Stimulated activated CD4-positive, alpha-beta T cell treated with anti-CD3 and anti-CD28 coated beads, Interleukin-2, amount 100 ng/mL, for 48 hours (primary cell): ENCODE measurements at places on chromosomes 3 and 15.

DNA sequence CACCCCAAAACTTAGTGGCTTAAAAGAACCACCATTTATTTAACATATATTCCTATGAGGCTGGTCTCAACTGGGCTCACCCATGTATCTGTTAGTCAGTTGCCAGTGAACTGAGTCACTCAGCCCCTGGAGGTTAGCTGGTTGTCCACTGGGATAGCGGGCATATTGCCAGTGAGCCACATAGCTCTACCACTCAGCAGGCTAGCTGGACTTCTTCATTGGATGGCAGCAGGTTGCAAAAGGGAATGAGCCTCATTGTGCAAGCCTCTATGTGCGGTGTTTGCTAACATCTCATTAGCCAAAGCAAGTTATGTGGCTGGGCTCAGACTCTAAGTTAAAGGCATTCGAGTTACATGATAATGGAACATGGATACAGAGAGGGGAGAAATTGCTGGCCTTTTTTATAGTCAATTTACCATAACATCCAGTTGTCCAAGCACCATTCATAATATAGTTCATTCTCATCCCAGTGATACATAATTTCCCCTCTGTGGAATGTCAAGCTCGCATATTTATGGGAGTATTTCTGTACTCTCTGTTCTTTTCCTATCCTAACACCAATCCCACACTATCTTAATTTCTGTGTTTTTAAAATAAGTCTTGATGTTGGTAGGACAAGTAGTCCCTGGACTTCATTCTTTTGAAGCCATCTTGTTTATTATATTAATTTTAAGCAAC lies 8.7 kb downstream of the BTD start:
- DNase-seq, result no peak

DNA sequence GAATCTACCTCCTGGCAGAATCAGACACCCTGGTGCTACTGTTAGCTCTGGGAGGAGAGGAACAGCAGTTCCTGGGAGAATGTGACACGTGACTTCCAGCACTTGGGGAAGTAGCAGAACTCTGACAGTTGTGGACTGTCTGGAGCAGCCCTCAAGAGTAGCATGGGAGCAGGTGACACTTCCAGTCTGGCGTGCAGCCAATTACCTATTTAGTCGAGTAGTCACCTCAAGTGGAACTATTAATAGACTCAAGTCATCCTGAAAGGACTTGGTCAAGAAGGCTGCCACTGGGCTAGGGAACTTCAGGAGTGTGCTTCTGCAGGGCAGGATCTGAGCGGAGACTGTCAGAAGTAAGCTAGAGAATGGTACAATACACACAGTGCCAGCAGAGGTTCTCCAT lies 62.3 kb downstream of the MTHFS start:
- no peak for DNase-seq

DNA sequence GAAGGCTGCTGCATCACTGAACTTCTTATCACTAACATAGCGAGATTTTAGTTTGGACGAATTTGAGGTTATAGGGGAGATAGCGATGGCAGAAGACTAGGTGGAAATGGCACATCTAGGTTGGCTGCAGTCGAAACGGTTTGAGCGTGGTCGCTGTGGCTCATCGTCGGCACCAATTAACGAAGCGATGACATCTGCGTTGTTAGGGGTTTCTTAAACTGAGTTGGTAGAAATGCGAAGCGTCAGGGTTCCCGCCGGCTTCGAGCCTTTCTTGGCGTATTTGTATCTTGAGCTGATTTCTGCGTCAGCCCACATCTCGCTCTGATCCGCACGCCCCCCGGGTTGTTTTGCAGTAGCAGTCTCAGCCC lies 319 bp downstream of the LNP1 start:
- peak; percentile 31 for DNase-seq

DNA sequence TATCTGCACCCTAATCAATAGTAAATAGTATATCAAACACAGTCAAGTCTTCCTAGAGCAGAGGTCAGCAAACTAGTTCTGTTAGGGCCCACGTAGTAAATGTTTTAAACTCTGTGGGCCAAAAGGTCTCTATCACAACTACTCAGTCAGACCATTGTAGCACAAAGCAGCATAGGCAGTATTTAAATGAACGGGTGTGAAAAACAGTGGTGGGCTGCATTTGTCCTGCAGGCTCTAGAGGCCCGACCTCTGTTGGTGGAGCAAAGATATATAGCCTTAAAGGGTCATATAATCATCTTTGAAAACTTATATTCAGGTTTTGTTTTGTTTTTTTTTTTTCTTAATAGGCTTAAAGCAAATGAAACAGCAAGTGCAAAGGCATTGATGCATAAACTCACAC lies 326.4 kb upstream of the TRIM42 start:
- no peak for DNase-seq

DNA sequence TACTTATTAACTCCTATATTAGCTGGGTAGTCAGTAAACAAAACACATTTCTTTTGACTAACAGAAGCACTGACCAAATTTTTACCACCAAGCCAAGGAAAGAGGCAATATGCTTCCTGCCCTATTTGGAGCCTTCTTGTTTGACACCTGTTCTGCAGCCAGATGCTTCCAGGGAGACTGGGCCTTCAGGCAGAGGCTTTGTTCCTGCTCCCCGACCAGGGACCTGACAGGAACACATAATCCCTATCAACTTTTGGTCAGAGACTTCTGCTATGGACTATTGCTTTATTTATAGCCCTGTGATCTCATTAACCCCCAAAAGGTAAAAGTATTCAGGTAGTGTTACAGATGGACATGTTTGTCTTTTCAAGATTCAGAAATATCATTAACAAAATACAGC lies 541.3 kb downstream of the NTRK3 start:
- DNase-seq, result no peak

DNA sequence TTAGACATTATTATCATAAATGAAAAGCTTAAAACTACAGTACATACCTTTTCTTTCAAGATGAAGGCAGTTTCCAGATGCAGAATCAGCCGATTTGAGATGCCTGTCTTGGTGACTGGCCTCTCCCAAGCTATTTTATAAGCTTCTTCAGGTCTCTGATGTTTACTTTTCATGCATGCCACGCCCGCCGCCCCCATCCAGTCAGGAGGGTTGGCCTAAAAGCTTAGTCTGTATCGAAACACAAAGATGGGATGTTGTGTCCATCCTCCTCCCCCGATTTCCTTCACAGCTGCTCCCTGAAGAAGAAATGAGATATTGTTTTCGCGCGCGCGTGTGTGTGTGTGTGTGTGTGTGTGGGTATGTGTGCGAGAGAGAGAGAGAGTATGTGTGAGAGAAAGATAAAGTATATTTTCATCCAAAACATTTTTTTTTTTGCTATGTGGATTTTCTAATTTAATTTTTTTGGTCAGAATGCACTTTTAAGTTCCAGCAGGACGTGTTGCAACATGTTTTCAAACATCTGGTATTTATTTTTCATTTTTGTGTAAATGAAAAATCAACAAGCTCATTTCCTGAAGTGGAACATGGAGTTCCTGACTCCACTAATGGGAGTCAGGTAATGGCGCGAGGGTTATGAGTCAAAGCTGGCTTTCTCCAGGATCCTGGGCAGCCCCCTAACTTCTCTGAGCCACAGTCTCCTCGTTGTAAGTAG lies at the start of gene APOD:
APOD (minus strand) TSS at position 110 of the 712 bp plus-strand sequence. CDS start 4,479 bp downstream, outside the sequence.
- DNase-seq, result no peak

- no peak for DNase-seq
Observed at GRCh38 chr15:25268166-25268565, 170.7 kb downstream of the UBE3A start.

GRCh38 chr15:73624530-73624929 lies 8.7 kb downstream of the NPTN start:
- no peak for DNase-seq

DNA sequence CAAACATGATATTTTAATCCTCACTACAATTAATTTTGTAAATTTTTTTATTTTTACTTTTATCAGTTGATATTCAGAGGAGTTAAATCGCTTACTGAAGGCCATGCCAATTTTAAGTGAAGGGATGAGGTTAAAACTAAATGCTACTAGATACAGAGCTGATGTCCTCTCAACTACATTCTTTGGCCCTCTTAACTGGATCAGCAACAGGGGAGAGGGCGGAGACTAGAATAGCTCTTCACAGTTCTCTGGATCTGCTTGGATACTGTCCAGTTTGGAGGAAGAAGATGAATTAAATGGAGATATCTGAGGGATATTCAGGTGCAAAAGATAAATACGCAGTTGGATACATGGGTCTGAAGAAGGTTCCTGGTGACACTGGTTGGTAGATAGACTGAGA lies 85.6 kb upstream of the LYSMD4 start:
- no peak for DNase-seq

- no peak for DNase-seq
Observed at GRCh38 chr3:152714507-152714906, 120.4 kb upstream of the P2RY1 start.

DNA sequence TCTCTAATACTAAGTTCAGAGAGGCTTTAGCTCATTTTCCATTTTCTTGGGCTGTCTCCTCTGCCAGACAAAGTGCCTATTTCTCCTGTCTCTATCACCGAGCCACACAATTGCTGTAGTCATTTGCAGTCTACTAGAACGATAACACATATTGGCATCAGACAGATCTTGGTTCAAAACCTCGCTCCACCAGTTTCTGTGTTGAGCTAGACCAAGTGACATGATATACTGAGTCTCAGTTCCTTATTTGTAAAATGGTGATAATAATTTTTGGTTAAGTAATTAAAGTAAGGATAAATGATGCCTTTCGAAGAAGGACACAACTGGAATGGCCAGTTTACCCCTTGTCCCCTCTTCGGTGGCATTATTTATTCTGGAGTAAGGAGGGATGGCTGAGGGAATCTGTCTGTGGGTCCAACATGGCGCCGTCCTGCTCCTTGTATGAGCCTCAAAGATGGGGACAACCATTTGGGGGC lies 398 bp upstream of the RAB7A start:
- no peak for DNase-seq

DNA sequence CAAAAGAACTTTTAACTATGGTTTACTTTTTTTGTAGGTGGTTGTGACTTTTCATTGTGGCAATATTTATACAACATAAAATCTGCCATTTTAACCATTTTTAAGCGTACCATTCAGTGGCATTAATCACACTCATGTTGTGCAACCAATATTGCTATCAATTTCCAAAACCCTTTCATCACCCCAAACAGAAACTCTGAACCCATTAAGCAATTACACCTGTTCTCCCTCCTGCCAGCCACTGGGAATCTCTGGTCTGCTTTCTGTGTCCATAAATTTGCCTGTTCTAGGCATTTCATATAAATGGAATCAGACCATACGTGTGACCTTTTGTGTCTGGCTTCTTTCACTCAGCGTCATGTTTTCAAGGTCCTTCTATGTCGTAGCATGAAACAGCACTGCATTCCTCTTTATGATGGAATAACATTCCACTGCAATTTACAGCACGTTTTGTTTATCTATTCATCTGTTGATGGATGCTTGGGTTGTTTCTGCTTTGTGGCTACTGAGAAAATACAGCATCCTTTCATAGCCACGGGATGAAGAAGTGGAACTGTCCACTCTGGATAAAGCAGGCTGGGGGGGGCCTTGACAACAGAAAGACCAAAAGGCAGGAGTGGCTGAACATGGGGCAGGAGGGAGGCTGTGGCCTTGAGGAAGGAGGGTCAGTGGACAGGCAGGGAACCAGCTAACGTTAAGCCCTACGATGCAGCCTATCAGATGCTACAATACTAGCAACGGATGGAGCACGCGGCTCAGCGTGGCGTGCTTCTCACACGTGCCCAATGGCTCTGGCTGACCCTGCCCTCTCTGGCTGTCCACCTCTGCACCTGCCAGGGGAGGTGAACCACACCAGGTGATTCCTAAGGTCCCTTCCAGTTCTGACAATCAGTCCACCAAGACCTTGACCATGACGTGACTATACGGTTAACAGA lies 110.9 kb downstream of the SEC22A start:
- no peak for DNase-seq

DNA sequence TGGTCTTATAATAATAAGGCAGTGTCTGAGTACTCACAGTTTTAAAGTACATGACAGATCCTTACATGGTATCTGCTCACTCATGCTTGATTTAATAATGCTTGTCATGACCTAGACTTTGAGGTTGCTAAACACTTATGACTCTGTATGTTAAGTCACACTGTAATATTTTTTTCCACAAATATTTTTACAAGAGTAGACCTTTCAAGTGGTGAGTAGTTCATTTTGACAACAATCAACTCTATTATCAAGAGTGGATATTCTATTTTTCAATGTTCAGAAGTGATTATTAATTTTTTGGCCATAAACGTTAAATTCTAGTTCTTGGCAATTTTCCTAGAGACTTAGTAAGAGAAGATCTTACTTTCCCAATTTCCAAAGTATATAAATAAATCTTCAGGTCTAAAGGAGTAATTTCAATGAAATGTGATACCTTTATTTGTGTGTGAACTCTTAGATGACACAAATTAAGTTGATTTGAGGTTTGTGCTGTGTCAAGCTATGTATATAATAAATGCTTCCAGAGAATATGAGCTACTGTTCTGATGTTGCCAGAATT lies 104.5 kb downstream of the NLGN1 start:
- DNase-seq, result no peak

DNA sequence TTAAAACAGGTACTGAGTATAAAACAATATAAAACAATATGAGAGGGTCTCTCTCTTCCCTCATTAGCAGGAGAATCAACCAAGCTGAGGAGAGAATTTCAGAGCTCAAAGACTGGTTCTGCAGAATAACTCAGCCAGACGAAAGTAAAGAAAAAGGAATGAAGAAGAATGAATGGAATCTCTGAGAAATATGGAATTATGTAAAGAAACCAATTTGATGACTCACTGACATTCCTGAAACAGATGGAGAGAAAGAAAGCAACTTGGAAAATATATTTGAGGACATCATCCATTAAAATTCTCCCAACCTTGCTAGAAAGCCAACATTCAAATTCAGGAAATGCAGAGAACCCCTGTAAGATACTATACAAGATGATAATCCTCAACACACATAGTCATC lies 630.9 kb downstream of the PYDC2 start:
- DNase-seq, result no peak

DNA sequence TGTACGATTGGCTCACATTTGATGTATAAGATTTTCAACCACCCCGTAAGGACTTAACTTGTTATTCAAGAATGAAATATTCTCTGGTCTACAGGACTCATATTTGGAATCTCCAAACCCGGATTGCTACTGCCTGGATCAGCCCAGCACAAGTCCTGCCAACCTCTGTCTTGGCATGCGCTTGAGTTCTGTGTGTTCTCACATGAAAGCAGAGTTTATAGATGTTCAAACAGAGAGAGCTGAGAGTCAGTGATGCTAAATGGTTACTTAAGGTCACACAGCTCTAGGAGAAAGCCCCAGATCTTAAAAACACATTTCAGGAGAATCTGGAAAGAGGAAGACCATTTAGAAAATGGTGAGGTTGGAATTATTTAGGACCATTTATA lies 268.0 kb upstream of the TBL1XR1 start:
- DNase-seq, result no peak

- DNase-seq, result no peak
Observed at GRCh38 chr15:27258287-27258686, 287.3 kb downstream of the GABRG3 start.

DNA sequence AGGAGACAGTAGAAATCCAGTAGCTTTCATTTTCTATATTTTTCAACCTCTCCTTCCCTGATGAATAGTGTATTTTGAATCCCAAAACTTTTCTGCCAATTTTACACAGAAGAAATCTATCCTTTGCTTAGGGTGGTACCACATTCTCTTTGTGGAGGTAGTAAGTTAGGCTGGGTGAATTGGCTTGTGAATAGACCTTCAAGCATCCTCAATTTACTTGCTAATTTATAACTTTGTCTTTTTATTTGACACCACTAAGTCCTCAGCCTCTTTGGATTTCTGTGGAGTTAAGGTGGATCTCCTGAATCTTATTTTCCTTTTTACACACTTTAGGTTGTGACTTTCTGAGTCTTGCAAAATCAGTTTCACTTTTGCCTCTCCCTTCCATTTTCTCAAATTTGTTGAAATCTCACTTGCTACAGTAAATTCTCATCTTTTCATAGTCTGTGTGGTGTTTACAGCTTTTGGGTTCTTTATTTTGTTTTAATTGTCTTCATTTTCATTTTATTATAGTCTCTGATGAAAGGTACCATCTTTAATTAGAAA lies 5.7 kb upstream of the PLSCR1 start:
- no peak for DNase-seq
